ENCODE measurements at places on chromosomes 4 and X.
A peak's percentile ranks its signal among the peaks of the same experiment; 100 is the strongest.

GRCh38 chr4:83282049-83282535, 2.5 kb downstream of the COQ2 start:
- peak; percentile 25 for DNase-seq

DNA sequence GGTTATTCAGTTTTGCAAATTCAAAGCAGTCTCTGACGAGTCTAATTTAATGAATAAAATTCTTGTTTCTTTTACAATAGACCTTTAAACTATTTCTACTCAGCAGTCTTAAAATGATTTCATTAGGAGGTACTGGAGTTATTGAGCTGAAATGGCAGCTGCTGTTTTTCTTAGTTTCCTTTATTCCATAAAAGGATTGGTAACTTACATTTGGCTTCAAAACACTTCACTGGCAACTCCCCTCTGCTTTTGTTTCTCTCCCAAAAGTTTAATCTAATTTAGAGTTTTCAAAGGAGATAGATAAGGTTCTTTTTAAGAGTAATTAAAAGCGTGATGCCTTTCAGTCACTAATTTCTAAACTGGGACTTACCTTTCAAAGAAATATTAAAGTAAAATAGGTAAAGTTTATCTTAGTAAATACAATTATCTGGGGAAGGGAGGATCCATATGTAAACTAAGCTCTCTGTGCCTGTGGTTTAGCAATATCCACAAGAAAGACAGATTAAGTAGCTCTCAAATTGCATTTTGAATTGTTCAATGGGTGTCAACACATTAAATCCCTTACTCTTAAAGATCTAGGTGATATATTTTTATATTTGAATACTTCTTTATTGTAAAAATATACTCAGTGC, 17.1 kb upstream of the PCDH10 start:
- no peak for DNase-seq

DNA sequence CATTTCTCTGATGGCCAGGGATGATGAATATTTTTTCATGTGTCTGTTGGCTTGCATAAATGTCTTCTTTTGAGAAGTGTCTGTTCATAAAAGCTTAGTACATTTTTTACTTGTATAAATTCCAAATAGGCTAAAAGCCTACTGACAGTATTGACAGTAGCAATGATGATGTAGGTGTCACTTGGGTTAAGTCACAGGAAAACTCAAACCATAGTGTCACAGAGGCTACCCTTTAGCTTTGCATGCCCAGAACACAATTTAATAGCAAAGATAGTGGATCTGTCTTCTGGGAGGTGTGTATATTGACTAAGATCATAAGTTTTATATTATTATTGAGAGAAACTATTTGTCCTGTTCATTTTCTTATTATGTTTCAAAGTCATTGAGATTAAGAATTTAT, 8.1 kb downstream of the RP2 start:
- DNase-seq = no peak

GRCh38 chr4:102687373-102687981, 73.3 kb downstream of the MANBA start:
- no peak for DNase-seq

DNA sequence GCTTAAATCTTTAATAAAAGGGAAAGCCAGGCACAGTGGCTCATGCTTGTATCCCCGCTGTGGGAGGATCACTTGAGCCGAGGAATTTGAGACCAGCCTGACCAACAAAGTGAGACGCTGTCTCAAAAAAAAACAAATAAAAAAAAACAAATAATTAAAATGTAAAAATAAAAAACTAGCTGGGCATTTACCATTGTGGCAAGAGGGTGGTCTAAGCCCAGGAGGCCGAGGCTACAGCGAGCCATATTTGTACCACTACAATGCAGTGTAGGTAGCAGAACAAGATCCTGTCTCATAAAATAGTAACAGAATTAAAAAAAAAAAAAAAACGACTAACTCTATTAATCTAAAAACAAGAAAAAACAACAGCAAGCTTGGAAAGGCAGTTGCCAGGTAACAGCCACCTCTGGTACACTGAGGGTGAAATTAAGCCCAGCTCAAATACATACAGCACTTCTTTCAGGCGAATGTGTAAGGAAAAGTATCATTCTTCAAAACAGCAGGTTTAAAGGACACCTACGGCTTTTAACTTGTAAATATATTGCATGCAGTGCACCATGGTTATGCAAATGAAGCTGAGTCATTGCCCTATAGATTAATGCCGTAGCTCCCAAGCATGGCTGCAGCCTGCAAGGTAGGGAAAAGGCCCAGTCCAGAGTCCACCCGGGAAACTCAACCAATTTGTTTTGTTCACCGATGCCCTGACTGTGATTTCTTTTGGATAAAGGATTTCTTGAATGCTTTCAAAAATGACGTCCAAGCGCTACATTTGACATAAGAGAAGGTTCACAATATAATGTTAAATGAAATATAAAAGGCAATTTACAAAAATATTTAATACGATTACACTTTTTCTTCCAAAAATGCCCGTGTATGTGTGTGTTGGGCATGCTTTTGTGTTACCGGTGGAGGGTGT, 14.5 kb upstream of the TXLNG start:
- peak; percentile 7 for DNase-seq

DNA sequence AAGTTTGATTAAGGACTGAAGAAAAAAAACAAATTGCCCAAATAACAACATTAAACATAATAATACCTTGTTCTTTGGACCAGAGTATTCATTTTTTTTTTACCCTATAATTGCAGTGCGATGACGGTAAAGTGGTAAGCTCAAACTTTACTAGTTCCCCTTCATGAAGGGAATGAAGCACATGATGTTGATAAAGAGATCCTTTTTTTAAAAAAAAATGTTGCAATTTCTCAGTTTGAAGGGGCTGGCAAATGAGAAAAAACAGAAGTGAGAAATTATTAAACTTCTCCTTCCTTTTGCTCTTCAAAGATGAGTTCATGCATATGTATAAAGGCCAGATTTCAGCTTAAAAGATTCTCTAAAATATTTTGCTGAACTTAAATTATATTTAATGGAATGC, 231.7 kb downstream of the C4orf33 start:
- DNase-seq = no peak
